Natural killer cell treated with Interleukin-12 subunit alpha and Interleukin-12 subunit beta and Interleukin-15 and Interleukin-18, amount 100 ng/mL, for 72 hours (primary cell): ENCODE measurements at places on chromosomes 16 and 17. TPM values are rescaled to one million over a fixed set of nuclear protein-coding genes. Genes with fewer than 3 reads are reported as not detected.

GRCh38 chr16:74226338-74226954, 70.2 kb upstream of the PSMD7 start:
- H3K36me3 ChIP-seq, result no peaks in the 10 kb centered on the region
- no peak for DNase-seq
- peaks cover 20% of the 10 kb centered on the region for H3K27me3 ChIP-seq

Gene ZPBP2
- not detected for total RNA-seq

Gene TRAF7
- 69.0 TPM for total RNA-seq

- DNase-seq, result no peak
- no peaks in the 10 kb centered on the region for H3K36me3 ChIP-seq
- H3K4me1 ChIP-seq, result peaks cover 7% of the 10 kb centered on the region
- H3K27me3 ChIP-seq, result no peaks in the 10 kb centered on the region
- H3K27ac ChIP-seq, result peak overlapping the region; percentile 79
Observed at GRCh38 chr17:48037838-48038323, 284 bp upstream of the COPZ2 start.

DNA sequence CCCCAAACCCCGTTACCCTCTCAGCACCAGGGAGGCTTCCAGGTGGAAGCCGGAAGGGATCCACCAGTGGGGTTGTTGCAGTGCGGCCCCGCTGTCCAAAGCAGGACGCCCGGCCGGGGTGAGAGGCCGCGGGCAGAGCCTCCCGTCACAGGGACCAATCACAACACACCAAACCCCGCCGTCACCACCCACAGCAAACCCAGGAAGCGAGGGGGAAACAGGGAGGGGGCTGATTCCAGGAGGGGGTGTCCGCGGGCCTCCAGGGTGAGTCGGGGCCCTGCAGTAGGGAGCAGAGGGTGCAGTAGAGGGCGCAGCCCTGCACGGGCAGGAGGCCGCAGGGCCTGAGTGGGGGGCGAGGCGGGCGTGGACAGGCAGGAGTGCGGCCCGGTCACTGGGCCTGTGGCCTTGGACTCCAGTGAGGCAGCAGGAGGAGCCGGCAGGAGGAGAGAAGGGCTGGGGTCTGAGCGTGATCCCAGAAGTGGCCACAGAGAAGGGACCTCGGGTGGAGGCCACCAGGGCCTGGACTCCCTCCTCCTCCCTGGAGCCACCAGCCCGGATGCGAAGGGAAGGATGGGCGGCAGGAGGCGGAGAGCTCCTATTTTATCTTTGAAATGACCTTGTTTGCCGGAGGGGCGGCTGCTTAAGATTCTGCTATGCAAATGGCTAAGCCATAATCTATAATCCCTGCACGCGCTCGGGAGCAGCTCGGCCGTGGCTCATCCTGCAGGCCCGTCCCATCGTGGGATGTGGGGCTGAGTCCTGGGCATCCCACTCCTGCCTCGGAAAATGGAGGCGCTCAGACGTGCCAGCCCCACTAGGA, 41.5 kb downstream of the ZFPM1 start:
- no peaks in the 10 kb centered on the region for H3K36me3 ChIP-seq
- H3K4me3 ChIP-seq, result no peak overlapping the region
- no peak overlapping the region for H3K27ac ChIP-seq
- peaks cover 13% of the 10 kb centered on the region for H3K4me1 ChIP-seq
- H3K27me3 ChIP-seq, result no peaks in the 10 kb centered on the region

Gene ZNF469
- total RNA-seq, result 6.1 TPM

Gene ASPHD1
- 1.3 TPM for total RNA-seq

DNA sequence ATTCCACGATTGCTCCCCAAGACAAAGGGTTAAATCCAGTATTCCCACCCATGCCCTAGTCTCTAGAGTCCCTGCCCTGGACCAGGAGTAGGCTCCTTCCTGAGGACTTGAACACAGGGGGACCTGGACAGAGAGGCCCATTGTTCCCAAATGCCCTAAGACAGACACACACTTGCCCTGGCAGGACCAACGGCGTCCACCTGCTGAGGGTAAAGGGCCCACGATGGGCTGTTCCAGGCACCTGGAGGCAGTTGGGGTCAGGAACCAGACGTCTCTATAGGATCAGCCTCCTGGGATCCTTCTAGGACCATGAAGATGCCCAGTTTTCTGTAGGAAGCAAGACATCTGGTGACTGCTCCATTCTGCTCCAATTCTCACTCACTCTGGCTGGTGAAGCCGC, 39.3 kb downstream of the TNFRSF13B start:
- no peak overlapping the region for H3K4me3 ChIP-seq
- no peaks in the 10 kb centered on the region for H3K36me3 ChIP-seq
- DNase-seq, result no peak
- no peak overlapping the region for H3K27ac ChIP-seq

GRCh38 chr17:73316919-73317505, 5.2 kb upstream of the CDC42EP4 start:
- peaks cover 3% of the 10 kb centered on the region for H3K4me1 ChIP-seq
- H3K27ac ChIP-seq, result no peak overlapping the region
- no peak for DNase-seq
- no peaks in the 10 kb centered on the region for H3K36me3 ChIP-seq
- no peaks in the 10 kb centered on the region for H3K27me3 ChIP-seq

GRCh38 chr16:3175157-3176093, 12.6 kb upstream of the OR1F1 start:
- peaks cover 48% of the 10 kb centered on the region for H3K27me3 ChIP-seq
- H3K36me3 ChIP-seq, result no peaks in the 10 kb centered on the region
- peaks cover 27% of the 10 kb centered on the region for H3K4me1 ChIP-seq
- H3K27ac ChIP-seq, result no peak overlapping the region

- DNase-seq, result no peak
- no peak overlapping the region for H3K4me3 ChIP-seq
Observed at GRCh38 chr17:66786107-66786506, 48.8 kb upstream of the CACNG5 start.

- H3K4me3 ChIP-seq, result no peak overlapping the region
- H3K36me3 ChIP-seq, result no peaks in the 10 kb centered on the region
- no peak overlapping the region for H3K27ac ChIP-seq
- H3K4me1 ChIP-seq, result no peaks in the 10 kb centered on the region
Observed at GRCh38 chr16:84266451-84266850, 26.6 kb upstream of the KCNG4 start.

DNA sequence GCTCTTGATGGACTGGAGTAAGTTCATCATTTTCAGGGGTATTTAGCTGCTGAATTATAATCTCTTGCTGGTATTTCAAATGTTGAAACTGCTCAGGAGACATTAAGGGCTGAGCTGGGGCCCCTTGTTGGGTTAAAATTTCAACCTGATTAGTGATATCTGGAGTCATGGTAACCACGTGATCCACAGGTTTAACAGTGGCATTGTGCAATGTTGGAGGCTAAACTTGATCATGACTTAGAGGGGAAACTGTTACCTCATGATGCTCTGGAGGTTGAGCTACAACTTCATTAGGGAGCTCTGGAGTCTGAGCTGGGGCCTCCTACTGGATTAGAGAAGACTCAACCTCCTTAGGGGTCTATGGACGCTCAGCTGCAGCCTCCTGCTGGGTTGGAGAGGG, 17.2 kb upstream of the MPP2 start:
- no peak overlapping the region for H3K4me3 ChIP-seq
- H3K4me1 ChIP-seq, result peaks cover 11% of the 10 kb centered on the region
- no peaks in the 10 kb centered on the region for H3K36me3 ChIP-seq
- no peak for DNase-seq
- no peaks in the 10 kb centered on the region for H3K27me3 ChIP-seq

Gene RNU2-1
- 3,257 TPM for total RNA-seq

Gene FOXC2
- total RNA-seq, result not detected

GRCh38 chr17:46212634-46213435, 19.6 kb upstream of the KANSL1 start:
- peaks cover 7% of the 10 kb centered on the region for H3K36me3 ChIP-seq
- peak overlapping the region; percentile 4 for H3K4me3 ChIP-seq
- peak; percentile 74 for DNase-seq

GRCh38 chr17:35242805-35243560, at the start of gene SLFN5:
Gene SLFN5 (plus strand): TSS chr17:35243072. CDS start chr17:35258691, 15,619 bp downstream.
- peaks cover 11% of the 10 kb centered on the region for H3K36me3 ChIP-seq
- peak; percentile 94 for DNase-seq
- peaks cover 65% of the 10 kb centered on the region for H3K4me1 ChIP-seq
- peak within 1 kb of the TSS; percentile 92 for H3K27ac ChIP-seq
